ENCODE measurements at places on chromosomes 2 and 18.

DNA sequence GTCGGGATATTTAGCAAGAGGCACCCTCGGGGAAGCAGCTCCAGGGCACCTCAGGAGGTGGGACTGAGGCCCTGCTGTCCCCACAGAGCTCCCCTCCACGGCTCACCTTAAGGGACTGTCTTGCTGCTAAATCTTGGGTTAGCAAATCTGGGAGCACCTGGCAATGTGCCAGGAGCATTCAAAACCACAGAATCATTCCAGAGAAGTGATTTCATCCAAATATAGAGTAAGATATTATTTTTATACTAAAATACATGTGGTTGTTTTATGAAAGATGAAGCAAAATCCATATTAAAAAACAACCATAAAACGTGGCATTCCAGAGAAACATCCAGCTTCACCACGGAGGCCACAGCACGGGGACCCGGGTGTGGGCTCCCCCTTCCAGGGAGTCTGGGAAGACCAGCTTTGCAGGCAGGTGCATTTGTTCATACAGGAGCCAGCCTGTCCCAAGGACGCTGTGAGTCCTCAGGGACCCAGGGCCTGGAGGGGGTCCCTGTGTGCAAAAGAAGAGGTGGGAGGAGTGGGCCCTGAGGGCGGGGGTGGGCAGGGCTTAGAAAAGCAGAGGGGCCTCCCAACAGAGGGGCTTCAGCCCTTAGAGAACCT, 16.3 kb downstream of the HS1BP3 start:
- no peak for DNase-seq

DNA sequence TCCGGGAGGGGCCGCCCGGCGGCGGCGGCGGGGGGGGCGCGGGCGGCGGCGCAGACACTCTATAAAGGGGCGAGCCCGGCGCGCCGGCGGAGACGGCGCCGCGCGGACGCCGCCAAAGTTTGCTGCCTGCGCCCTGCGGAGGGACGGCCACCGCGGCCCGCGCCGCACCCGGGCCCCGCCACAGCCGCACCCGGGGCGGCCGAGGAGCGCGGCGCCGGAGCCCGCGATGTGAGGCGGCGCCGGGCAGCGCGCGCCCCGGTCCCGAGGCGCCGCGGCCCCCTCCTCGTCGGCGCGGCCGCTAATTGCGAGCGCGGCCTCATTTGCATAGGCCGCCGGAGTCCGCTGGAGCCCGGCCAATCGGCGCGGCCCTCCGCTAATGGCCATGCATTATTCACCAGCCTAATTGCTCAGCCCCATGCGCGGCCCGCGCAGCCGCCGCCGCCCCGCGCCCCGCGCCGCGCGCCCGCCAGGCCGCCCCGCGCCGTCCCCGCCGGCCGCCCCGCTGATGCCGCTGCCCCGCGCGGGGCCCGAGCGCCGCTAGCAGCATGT, at the start of gene SALL3:
Gene SALL3 (plus strand): TSS at position 89 of the 549 bp plus-strand sequence. CDS start 457 bp downstream, at position 546.
- DNase-seq = no peak

DNA sequence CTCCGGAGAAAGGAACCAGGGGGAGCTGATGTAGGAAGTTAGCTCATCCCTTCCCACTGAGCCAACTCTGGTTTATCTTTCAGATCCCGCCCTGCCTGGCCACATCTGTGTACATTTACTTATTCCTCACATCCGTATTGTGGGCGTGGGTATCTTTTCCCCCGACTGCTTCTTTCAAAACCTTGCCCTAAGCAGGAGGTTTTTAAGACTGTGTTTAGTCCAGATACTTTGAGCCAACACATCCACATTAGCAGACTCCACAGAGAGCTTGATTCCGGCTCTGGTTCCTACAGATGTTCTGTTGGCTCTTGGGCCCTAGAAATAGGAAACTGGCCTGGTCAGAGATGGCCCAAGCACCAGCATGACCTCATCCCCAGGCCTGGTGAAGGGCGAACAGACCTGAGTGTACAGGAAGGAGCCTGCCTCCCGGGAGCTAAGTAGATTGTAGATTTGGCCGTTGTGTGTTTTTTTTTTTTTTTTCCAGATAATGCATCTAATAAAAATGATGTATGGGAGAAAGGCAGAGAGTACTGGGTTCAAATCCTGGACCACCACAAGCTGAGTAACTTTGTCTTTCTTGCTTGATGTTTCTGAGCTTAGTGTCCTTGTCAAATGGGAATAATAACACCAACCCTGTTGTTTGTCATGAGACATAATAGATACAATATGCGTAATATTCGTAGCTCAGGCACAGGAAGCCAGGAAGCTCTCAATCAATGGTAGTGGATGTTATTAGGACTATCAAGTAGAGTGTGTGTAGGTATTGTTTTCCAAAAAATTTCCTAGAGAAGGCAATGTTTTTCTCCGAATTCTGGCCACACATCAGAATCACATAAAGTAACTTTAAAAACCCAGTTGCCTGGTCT, 92.3 kb downstream of the PRKCE start:
- no peak for DNase-seq

DNA sequence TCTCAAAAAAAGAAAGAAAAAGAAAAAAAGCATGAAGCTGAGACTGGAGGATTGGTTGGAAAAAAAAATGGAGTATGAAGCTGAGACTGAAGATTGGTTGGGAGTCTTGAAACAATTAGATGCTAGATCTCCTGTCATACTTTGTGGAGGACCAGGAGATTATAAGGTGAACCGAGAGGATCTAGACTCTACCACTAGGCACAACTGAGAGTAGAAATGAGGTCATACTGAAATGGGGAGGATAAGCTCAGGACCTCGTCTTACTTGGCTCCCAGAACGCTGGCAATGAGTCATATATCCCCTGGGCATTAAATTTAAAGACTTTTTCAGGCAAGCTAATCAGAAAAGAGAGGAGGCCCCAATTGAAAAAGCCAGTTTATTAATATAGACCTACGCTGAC, 3.3 kb upstream of the ORC2 start:
- peak; percentile 5 for DNase-seq

DNA sequence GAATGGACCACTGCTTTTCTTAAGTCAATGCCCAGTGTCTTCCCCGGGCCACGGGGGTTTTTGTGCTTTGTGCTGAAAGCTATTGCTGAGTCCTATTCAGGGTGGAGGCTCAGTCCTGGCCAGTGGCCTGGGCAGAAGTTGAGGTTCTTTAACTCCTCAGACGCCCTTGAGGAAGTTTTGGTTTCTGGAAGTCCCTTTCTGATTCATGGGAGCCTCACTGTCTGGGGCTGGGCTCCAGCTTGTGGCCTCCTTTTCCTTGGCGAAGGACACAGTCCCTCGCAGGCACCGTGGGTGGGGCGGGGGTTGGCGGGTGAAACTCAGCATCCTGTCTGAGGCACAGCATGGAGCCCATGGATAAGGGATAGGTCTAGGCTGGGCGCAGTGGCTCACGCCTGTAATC, 465.2 kb upstream of the HS6ST1 start:
- no peak for DNase-seq

DNA sequence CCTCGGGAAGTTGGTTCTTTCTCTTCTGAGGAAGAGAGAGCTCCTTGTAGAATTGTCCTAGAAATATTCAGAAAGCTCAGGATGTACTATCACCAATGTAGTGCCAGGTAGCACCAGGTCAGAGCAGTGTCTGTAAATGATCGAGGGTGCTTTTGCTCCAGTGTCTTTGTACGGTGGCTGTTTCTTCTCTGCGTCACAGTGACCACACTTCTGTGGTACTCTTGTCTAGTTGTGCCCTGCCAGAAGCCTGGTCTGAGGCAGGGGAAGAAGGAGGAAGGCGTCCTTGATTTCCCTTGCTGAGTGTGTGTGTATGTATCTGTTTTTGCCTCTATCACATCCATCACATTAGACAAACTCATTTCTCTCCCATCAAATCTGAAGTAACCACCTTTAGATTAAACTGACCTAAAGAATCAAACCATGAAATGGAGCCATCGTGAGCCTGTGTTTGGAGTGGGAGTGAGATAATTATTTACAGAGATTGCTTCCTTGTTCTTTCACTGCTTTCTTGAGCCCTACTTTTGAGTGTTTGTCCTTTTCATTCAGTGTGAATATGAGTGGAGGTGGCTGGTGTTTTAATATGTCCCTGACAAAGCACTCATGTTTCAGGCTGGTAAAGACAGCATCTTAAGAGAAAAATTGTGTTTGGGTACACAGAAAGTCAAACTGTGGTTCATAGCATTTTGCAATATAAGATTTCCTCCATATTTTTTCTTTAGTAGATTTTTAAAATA, 97.2 kb downstream of the ACOXL start:
- DNase-seq = no peak

DNA sequence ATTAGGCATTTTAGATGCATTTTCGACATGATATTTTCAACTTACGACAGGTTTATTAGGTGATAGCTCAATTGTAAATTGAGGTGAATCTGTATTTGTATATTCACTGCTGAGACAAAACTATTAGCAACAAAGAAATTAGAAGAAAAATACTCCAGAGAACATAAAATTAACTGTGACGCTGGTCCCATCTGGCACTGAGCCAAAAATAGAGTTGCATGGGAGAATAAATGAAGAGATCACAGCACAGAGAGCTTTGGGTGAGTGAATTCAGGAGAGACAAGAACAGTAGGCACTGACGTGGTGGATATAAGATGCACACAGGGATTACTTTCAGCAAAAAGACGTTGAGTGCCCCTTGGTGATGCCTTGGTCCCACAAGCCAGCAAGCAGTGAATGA, 306.2 kb upstream of the RAB6C start:
- no peak for DNase-seq

- no peak for DNase-seq
Measured at GRCh38 chr2:156005999-156006712, 326.4 kb downstream of the NR4A2 start.

DNA sequence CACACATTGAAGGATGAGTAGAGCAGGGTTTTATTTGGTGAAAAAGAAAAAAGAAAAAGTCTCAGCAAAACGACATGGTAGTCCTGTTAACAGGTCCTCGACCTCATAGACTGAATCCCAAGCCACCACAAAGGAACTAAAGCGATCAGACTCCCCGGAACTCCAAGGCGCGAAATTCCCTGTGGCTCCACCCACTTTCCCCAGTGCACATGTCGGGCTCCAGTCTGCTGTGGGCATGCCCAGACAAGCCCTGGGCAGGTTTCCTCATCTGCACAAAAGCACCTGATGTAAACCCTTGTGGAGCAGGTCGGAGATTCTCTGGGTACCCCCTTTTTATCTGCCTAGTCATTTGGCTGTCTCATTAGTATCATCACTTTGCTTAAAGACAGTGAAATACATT, 170.7 kb upstream of the FSIP2 start:
- no peak for DNase-seq

DNA sequence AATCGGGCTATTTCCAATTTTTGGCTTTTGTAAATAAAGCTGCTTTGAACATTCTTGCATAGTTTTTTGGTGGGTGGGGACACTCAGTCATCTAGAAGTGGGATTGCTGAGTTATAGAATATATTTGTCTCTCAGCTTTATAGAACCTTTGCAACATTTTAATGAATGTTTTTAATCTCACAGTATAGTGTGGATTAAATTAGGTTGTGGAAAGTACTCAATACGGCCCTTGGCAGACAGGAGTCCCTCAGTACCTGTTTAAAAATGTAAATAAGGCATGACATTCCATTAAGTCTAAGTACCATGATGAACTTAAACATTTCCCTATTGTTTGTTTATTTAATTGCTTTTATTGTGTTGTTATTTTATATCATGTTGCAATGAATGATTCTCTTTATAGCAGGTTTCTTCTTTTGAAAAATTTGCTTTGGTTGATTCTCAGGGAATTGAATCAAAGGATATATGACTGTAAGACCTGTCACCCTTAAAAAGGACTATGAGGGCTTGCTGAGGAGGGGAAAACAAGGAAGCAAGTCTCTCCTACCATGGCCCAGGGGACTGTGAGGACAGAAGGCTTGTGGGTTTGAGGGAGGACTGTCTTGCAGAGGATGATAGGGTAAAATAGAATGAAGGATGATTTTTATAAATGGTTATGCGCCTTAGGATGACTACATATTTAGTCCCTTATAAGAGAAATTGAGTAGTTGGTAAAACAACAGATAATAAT, 165.1 kb downstream of the RPIA start:
- no peak for DNase-seq

GRCh38 chr2:194745557-194746146, 911.4 kb upstream of the SLC39A10 start:
- no peak for DNase-seq

- no peak for DNase-seq
Measured at GRCh38 chr2:96147593-96148201, 2.5 kb upstream of the DUSP2 start.

DNA sequence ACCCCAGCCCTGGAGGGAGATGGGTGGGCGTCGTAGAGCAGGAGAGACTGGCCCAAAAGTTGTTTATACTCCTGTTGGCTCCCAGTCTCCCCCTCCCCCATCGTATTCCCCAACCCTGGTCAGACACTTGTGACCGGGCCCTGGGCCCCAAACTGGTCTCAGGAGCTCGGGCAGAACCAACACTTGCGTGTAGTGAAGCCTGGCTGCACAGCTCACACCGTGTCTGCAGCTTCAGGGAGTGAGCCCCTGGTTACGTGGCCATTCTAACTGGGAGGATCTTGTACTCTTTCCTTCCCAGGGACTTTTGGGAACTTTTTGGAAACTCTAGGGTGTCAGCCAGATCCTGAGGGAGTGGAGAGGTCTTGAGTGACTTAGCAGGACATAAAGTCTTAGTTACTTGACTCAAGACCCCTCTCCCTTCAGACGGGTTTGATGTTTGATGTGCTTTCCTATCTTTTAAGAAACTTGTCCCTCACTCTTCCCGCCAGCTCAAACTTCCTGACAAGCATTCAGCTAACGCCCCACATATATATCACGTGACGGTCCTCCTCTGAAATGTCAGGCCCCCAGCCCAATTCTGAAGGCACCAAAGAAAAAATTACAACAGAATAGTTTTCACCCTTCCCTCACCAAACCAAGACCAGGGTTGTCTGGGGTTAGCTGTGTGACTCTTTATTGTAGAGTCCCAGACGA, 2.3 kb downstream of the PKDCC start:
- no peak for DNase-seq

DNA sequence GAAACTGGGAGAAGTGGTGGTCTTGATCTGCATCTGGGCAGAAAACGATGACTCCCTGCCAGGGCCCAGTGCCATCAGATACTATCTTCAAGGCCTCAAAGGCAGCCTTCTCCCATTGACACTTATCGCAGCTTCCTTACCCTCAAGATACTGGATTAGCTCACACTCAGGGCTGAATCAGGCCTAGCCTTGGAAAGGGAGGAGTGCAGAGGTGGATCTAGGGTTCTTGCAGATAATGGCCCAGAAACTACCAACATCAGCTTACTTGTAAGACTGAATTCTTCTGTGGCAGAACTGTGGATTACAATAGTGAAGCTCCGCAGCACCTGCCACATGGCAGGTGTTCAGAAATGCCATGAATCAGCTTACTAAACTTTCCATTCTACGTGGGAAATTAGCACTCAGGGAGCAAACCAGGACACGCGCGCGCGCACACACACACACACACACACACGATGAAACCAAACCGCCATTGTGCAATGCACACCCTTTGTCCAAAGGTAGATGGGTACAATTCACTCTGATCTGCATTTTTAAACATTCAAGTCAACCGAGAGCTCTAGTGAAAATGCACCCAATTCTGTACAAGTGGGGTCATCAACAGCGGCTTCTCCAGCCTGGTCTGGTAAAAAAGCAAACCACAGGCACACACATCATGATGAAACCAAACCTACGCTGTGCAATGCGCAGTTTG, 26.3 kb upstream of the TMEM182 start:
- no peak for DNase-seq

Measured in GM18507 (cell line).